ENCODE measurements at places on chromosomes 16 and 17.
A peak's percentile ranks its signal among the peaks of the same experiment; 100 is the strongest.

GRCh38 chr16:81006813-81007695, at the start of the genes CENPN and CMC2:
Gene CENPN (plus strand): TSS chr16:81007214. CDS start chr16:81011940, 4,726 bp downstream.
Gene CMC2 (minus strand): TSS chr16:81006885. CDS start chr16:80997394, 9,491 bp downstream.
- DNase-seq = peak; percentile 79

DNA sequence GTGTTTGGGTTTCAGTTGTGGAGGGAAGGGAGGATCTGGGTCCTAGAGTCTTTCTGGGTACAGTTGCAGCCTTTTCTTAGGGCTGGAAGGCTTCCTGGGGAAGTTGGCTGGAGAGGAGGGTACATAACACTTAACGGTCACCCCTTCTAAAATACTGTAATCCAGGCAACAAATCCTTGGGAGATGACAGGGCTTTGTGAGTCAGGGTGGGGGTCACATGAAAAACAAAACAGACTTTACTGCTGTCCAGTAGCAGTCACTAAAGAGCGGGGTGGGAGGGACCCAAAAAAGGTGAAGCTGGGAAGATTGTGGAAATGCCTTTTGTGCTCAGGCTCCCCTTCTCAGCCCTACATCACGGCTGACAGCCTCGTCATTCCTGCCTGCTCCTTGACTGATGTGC, 6.3 kb downstream of the SAP30BP start:
- DNase-seq = no peak

GRCh38 chr16:11310634-11310977, 29.5 kb upstream of the PRM1 start:
- DNase-seq = no peak

DNA sequence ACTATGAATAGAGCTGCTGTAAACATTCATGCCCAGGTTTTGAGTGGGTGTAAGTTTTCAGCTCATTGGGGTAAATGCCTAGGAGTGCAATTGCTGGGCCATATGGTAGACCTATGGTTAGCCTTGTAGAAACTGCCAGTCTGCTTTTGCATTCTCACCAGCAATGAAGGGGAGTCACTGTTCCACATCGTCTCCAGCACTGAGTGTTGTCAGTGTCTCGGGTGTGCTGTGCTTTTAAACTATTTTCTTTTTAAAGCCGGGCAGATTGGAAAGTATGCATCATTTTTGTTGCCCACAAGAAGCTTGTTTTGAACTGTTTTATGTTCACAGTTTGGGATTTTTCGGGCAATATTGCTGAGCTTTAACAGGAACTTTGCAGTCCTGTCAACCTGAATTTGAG, 7.9 kb downstream of the RMI2 start:
- DNase-seq = no peak

DNA sequence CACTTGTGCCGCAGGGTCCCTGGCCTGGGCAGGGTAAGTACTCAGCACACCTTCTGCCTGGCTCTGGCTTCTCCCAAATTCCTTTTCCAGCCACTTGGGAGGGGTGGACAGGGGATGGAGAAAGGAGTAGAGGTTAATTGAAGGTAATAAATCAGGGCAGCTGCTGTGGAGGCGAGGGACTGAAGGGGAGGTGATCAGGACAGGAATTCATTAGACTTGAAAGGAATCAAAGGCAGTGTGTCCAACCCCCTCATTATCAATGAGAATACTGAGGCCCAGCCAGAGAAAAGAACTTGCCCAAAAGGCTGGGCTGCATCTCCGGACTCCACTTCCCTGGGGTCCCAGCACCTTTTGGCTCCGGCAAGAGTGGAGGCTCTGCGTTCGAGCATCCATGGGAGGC, 2.4 kb downstream of the SOST start:
- DNase-seq = no peak

Data from cortex of kidney (tissue), 1 donor.